Activated CD8-positive, alpha-beta memory T cell treated with anti-CD3 and anti-CD28 coated beads for 4 hours (primary cell): ENCODE measurements at places on chromosomes 7 and 10.
A peak's percentile ranks its signal among the peaks of the same experiment; 100 is the strongest.

DNA sequence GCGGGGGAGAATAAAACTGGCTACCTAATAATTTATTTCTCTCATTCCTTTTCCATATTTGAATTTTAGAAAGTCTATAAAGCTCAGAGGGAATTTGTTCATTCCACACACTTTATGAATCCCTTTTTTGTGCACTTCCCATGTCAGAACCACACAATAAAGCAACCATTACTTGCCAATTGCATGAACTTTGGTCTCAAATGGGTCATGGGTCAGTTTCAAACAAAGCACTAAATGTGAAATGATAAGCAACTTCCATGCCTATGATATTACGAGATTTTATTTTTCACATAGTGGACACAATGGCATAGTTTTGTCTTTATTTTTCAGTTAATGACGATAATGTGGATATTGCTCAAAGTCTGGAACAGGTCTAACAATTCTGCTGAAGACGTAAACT is 18.6 kb upstream of the RELN start:
- no peak for DNase-seq

DNA sequence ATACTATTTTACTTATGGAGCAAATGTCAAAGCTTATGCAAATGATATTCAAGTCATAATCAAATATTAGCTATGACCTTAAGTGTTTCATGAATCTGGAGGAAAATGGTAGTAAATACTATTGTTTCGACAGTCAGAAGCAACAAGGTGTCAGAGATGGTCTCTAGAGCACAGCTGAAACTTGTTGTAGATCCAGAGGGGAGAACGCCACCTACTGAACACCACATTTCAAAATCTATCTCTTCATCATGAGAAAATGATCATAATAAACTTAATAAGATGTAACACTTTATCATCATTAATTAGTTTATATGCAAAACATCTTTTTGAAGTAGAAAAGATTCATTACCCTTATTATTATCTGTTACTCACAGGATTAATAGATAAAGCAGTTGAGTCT is 418.7 kb downstream of the GATA3 start:
- DNase-seq, result no peak

GRCh38 chr7:151010307-151011096 is 13.8 kb downstream of the ATG9B start:
- DNase-seq, result no peak

GRCh38 chr10:75228834-75229233 is 6.9 kb downstream of the COMTD1 start:
- no peak for DNase-seq

DNA sequence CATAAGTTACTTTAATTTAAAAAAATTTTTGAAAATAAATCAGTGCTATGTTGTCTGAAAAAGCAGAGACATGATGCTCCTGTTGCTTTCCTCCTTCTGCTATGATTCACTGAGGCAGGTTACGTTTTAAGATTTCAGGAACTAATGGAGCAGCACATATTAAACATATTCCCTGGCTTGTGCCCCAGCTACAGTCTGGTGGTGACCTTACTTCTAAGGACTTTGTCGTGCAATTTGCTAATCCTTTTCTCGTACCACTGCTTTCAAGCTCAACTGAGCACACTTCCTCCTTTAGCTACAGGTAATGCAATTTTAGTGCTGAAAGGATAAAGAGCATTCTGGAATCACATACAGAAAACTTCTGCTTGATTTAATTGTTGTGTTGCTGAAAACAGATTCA is 16.2 kb upstream of the PRR15 start:
- no peak for DNase-seq

DNA sequence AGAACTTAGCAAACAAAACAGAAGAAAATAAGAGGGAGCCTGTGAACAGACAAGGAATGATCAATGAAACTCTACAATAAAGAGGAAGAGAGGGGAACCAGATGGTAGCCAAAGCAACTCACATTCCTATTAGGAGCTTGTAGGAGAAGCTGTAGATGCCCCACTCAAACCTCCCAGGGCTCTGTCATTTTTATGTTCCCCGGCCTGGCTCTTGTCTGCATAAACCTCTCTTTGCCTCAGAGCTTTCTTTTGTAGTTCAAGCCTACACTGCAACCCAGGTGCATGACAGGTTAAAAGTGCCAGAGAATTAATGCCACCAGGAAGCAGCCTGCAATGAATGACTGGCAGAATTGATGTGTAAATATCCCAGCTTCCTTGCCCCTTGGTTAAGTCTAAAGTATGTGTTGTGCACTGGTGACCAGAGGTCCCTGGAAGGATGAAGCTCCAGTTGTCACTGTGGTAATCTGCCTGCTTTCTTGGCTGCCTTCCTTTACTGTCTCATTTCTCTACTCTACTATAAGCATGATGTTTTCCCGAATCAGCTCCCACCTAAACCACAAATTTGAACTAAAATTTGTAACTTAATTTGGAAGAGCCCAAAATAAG is 40.4 kb downstream of the HDAC9 start:
- DNase-seq, result no peak

DNA sequence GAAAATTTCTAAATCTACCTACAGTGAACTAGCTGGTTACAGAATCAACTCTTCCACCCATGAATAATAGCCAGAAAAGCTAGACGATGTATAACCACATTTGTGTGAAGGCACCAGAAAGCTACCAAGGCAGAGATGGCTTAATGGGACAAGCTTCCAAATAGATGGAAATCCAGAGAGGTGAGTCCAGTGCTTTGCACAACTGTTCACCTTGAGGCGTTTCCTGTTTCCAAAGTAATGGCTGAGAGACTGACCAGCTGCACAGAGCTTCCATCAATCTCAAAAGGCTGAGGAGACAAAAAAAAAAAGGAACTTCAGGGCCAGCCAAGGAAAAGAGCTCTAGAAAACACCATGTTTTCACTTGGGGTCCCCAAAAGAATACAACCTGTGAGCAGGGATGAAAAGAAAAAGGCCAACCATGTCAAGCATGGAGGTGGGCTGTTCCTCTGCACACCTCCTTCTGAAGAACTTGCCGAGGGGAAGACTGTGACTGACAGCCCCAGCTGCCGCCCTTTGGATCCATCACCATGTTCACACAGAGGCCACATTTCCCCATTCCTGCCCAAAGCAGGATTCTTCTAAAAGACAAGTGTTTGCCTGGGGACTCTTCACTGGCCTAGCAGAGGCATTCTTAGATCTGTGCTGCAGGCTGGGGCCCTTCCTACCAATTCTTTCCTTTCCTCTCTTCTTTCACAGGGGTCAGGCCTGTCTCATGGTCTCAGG is 72.9 kb downstream of the ARHGAP21 start:
- no peak for DNase-seq

DNA sequence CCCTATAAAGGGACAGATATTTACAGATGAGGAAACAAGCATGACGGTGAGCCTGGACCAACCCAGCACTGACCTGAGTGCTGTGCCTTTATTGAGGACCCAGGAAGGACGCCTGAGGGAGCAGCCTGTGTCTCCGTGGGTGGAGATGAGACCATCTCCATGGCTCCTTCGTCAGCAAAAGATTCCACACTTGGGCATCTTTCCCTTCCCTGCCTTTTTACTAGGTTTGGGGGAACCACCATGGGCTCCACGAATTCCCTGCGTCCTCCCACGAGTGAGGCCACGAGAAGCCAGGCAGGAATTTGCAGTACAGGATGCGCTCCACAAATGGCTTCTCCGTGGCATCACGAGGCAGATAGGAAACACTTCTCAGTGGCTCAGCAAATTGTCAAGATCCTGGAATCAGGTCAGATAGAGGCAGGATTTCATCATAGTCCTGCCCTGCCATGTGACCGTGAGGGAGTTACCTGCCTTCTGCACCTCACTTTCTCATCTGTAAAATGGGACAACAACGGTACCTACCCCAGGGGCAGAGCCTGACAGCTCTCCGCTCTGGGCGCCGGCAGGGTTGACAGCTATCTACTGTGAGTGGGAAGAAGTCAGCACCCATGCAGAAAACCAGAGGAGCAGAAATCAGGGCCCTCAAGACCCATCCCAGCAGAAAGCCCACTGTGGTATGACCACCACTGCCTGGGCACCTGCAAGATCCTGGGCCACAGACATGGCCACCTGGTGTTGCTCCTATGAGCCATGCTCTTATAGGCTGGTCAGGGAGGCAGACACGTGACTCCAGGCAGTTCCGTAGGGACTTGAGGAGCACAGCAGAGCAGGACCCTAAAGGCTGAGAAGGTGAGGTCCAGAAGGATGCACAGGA is 80.1 kb downstream of the GRID1 start:
- DNase-seq, result no peak

GRCh38 chr7:135109562-135109961 is 38.3 kb upstream of the TMEM140 start:
- DNase-seq, result no peak

GRCh38 chr10:28548781-28549498 is 16.0 kb downstream of the WAC start:
- DNase-seq, result no peak

DNA sequence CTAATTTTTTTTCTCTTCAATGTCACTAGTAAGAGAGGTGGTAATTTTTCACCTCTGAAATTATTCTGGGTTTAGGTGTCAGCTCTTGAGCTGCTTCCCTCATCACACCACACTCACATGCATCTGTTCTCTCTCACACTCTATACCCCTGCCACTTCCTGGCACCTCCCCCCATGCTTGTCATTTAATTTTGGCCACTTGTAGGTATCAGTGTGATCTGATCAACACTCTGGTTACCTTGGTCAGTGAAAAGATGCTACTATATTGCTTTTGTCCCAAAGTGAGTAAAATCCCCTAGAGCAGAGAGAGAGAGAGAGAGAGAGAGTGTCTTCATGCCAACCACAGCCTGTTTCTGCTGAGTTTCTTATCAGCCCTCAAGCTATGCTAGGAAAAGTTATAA is 42.5 kb downstream of the STK17A start:
- DNase-seq, result peak; percentile 43

DNA sequence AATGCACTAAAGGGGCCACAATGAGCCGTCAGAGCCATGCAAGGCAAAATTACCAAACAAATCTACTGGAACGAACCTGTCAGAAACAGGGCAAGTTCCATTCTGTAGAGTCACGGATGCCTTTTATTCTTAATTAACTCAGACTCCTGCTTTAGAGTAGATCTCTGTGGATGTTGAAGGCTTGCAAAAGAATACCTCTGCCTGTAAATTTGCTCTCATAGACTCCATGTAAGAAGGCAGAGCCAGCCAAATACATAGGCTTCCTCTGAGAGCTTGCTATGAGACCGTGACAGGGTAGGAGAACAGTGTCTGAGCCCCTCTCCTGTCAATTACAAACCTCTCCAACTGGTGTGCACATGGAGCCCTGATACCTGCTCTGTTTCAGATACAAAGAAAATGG is 787.9 kb upstream of the POM121L12 start:
- DNase-seq, result no peak
